ENCODE measurements at places on chromosomes 7 and 10. TPM values are rescaled to one million over a fixed set of nuclear protein-coding genes. Genes with fewer than 3 reads are reported as not detected.

- no peaks in the 10 kb centered on the region for H3K27me3 ChIP-seq
- peak; percentile 94 for DNase-seq
- H3K4me1 ChIP-seq: no peaks in the 10 kb centered on the region
These were observed 34.0 kb upstream of the DGKB start for GRCh38 chr7:14936554-14936953.

DNA sequence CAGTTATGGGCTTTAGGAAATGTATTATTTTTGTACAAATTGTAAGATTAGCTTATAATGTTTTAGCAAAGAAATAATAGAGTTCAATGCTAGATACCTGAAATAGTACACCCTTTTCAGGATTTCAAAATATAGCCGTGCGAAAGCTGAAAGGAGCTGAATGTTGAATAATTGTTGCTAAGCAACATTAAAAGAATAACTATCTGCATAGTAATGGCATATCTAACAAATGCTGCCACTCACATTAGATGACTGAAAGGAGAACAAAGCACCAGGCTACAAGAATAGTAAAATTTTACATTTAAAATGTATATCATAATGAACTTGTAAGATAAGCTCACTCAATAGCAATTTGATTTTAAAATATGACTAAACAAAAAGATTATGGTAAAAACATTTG is 82.5 kb downstream of the SDHAF3 start:
- H3K27me3 ChIP-seq: no peaks in the 10 kb centered on the region

- H3K4me1 ChIP-seq: no peaks in the 10 kb centered on the region
- no peak overlapping the region for H3K4me3 ChIP-seq
- no peaks in the 10 kb centered on the region for H3K27me3 ChIP-seq
- H3K36me3 ChIP-seq: no peaks in the 10 kb centered on the region
These were observed 767.2 kb downstream of the NXPH1 start for GRCh38 chr7:9200626-9201025.

GRCh38 chr10:113382691-113383090 is 170.2 kb upstream of the HABP2 start:
- no peak overlapping the region for H3K27ac ChIP-seq
- H3K4me3 ChIP-seq: peak overlapping the region; percentile 38
- no peaks in the 10 kb centered on the region for H3K36me3 ChIP-seq
- H3K27me3 ChIP-seq: no peaks in the 10 kb centered on the region
- no peak for DNase-seq

DNA sequence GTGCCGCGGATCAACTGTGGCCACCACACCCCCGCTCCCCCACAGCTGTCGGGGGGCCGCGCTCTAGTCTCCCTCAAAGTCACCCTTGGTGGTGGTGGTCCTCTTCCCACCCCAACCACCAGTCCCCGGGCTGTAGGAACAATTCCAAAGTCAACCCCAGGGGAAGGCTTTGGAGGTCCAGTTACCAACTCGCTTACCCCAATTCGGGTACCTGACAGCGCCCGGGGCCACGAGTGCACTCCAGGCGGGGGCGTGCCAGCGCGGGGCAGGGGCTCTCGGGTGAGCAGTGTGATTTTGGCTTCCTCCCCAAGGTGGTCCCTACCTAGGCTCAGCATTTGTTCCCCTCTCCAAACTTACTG is 584 bp upstream of the ZMIZ1 start:
- H3K27ac ChIP-seq: peak overlapping the region; percentile 73
- peak overlapping the region; percentile 67 for H3K4me3 ChIP-seq
- peaks cover 20% of the 10 kb centered on the region for H3K4me1 ChIP-seq
- no peaks in the 10 kb centered on the region for H3K27me3 ChIP-seq

GRCh38 chr10:971150-971542 is 17.1 kb upstream of the GTPBP4 start:
- H3K4me3 ChIP-seq: no peak overlapping the region
- H3K27ac ChIP-seq: no peak overlapping the region
- no peaks in the 10 kb centered on the region for H3K36me3 ChIP-seq
- peak; percentile 10 for DNase-seq
- no peaks in the 10 kb centered on the region for H3K4me1 ChIP-seq
- no peaks in the 10 kb centered on the region for H3K27me3 ChIP-seq

DNA sequence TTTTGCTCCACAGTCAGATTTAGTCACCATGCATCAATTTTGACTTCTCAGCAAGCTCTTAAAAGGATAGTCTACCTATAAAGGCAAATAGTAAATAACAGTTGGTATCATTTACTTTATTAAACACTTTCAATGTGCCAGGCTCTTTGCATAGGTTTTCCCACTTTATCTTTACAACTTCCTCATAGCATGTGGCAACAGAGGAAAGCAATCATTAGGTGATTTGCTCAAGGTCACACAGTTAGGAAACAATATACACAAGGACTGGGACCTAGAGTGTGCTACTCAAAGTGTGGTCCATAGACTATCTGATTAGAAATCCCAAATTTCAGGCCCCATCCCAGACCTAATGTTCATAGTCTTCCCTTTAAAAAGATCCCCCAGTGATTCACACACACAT is 212.3 kb downstream of the MTERF1 start:
- H3K4me3 ChIP-seq: no peak overlapping the region
- H3K27me3 ChIP-seq: no peaks in the 10 kb centered on the region

DNA sequence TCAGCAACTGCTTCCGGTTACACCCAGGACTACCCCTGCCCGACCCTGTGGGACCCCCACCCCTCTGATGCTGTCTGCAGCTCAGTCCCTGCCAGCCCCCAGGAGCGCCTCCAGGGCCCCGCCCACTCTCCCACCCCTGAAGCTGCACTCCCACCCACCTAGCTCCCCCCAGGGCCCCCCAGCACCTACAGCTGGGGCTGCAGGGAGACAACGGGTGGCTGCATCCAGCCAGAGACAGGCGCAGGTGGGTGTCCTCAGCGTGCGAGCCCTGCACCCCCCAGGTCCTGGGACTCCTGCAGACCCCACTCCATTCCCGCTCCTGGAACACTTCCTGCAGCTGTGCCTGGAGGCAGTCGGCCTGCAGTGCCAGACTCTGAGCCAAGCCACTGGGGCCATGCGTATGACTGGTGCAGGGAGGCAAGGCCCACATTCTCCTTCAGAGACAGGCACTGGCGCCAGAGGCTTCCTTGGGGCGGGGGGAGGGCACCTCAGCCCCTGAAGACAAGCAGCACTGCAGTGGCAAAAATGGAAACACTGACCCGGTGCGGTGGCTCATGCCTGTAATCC is 6.1 kb downstream of the CYP2W1 start:
- H3K36me3 ChIP-seq: no peaks in the 10 kb centered on the region
- peak; percentile 75 for DNase-seq
- H3K27me3 ChIP-seq: no peaks in the 10 kb centered on the region
- H3K27ac ChIP-seq: no peak overlapping the region

- H3K4me1 ChIP-seq: no peaks in the 10 kb centered on the region
- H3K27ac ChIP-seq: no peak overlapping the region
- H3K4me3 ChIP-seq: no peak overlapping the region
- DNase-seq: no peak
- H3K27me3 ChIP-seq: no peaks in the 10 kb centered on the region
These were observed 5.4 kb downstream of the TFEC start for GRCh38 chr7:116024826-116025809.

- peaks cover 2% of the 10 kb centered on the region for H3K4me1 ChIP-seq
- peak; percentile 89 for DNase-seq
- peak within 1 kb of the TSS; percentile 91 for H3K27ac ChIP-seq
- no peaks in the 10 kb centered on the region for H3K36me3 ChIP-seq
- H3K27me3 ChIP-seq: no peaks in the 10 kb centered on the region
These were observed at the start of gene TES for GRCh38 chr7:116210345-116211005. Gene TES, plus strand, starts transcription at chr7:116210539. Its CDS starts 169 bp downstream, at chr7:116210708.

DNA sequence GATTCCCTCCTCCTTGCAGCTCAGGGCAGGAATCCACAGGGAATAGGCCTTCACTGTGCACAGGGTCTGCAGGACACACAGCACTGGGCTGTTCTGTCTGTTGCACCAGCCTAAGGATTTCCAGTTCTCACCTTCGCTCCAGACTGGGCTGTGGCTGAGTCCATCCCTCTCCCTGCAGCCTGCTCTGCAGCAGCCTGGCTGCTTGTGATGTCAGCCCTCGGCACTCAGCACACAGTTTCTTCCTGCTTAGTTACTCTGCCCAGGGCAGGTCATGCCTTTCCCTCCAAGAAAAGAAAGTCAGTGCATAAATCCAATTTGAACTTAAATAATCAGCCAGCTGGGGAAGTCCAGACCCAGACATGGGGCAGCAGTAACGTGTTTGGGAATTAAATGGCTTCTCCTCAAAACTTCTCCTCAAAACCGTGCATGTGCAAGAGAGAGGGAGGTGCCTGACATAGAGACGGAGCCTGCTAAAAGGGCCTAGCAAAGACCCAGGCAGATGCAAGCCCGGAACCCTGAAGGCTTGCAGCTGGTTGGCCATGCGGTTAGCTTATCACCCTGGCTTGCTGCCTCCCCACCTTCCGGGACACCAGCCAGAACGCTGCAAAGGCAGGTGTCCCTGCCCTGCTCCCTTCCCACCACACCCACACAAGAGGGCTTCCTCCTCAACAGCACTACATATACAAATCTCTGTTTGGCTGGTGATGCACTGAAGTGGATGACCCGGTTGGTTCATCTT is 10.9 kb upstream of the GDF2 start:
- no peaks in the 10 kb centered on the region for H3K36me3 ChIP-seq
- no peak overlapping the region for H3K27ac ChIP-seq
- no peaks in the 10 kb centered on the region for H3K27me3 ChIP-seq

DNA sequence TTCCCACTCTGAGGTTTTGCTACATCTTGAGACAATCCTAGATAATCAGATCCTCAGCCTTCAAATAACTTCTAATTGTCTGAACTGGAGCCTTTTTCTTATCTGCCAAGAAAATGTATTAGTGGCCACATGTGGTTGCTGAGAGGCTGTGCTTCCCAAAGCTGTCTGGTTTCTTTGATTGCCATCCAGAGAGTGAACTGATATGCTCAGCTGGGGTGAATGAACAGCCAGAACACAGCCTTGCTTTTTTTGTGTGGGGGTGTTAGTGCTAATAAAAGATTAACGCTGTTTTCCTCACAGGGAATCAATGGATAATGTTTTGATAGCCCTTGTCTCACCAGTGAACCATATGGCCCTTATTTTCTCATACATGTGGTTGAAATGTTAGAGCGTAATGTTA is 66.9 kb downstream of the BBS9 start:
- DNase-seq: no peak
- no peak overlapping the region for H3K27ac ChIP-seq
- no peaks in the 10 kb centered on the region for H3K36me3 ChIP-seq

GRCh38 chr7:50197549-50197948 is 104.5 kb upstream of the ZPBP start:
- no peak overlapping the region for H3K4me3 ChIP-seq
- no peaks in the 10 kb centered on the region for H3K36me3 ChIP-seq
- H3K27me3 ChIP-seq: no peaks in the 10 kb centered on the region

DNA sequence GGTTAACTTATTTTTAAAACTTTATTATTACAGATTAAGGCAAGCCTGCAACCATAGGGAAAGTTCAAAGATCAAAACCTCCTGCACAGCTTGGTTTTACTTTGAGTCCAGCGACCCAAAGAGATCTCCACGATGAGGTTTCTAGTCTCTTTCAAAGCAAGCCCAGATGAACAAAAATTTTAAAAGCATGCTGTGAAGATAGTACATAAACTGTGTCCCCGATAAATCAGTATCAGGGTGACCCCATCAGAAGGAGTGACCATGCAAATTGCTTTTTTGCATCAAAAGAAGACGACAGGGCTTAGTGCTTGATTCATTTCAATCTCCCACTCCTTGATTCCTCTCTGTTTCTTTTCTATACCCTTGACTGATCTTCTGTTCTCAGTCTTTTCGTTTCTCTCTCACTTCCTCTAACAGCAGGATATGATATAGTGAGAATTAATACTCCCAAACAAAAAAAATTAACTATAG is 16.0 kb upstream of the DNTT start:
- no peak for DNase-seq
- peak overlapping the region; percentile 71 for H3K27ac ChIP-seq
- peak overlapping the region; percentile 19 for H3K4me3 ChIP-seq
- H3K27me3 ChIP-seq: no peaks in the 10 kb centered on the region
- no peaks in the 10 kb centered on the region for H3K36me3 ChIP-seq
- H3K4me1 ChIP-seq: peaks cover 16% of the 10 kb centered on the region

- no peaks in the 10 kb centered on the region for H3K27me3 ChIP-seq
- no peak overlapping the region for H3K27ac ChIP-seq
- DNase-seq: no peak
- no peaks in the 10 kb centered on the region for H3K36me3 ChIP-seq
These were observed 18.4 kb upstream of the COBL start for GRCh38 chr7:51335057-51335456.

GRCh38 chr7:29968683-29969395 is 20.8 kb downstream of the SCRN1 start:
- no peak overlapping the region for H3K4me3 ChIP-seq
- H3K27me3 ChIP-seq: no peaks in the 10 kb centered on the region
- no peaks in the 10 kb centered on the region for H3K36me3 ChIP-seq
- H3K4me1 ChIP-seq: no peaks in the 10 kb centered on the region
- no peak overlapping the region for H3K27ac ChIP-seq

DNA sequence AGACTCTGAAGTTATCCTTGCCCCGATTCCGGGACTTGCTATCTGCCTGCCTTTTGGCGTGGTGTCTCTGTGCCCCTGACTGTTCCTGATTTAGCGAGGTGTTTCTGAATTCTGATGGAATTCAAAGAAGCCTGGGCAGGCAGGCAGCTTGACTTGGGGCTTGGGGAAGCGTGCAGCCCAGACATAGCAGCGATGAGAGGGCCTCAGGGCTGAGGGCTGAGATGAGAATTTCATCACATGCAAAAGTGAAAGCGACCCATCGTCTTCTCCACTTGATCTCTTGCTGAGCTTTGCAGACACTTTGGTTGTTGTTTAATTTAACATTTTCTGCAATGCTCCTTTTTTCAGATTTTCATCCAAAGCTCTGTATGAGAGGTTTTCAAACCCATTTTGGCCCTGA is 57.8 kb downstream of the TCF7L2 start:
- H3K4me3 ChIP-seq: no peak overlapping the region
- no peak overlapping the region for H3K27ac ChIP-seq
- H3K27me3 ChIP-seq: no peaks in the 10 kb centered on the region
- H3K36me3 ChIP-seq: no peaks in the 10 kb centered on the region
- DNase-seq: no peak

- H3K4me1 ChIP-seq: no peaks in the 10 kb centered on the region
- H3K27me3 ChIP-seq: no peaks in the 10 kb centered on the region
- DNase-seq: no peak
- H3K36me3 ChIP-seq: no peaks in the 10 kb centered on the region
- H3K4me3 ChIP-seq: no peak overlapping the region
These were observed 73.2 kb downstream of the AASS start for GRCh38 chr7:122070834-122071233.

GRCh38 chr10:13801156-13801906 is 214.6 kb downstream of the PRPF18 start:
- DNase-seq: no peak
- H3K27me3 ChIP-seq: no peaks in the 10 kb centered on the region
- H3K36me3 ChIP-seq: no peaks in the 10 kb centered on the region
- no peaks in the 10 kb centered on the region for H3K4me1 ChIP-seq
- no peak overlapping the region for H3K4me3 ChIP-seq
- H3K27ac ChIP-seq: no peak overlapping the region

The AGR2 gene
- total RNA-seq: 164 TPM

The LIPJ gene
- not detected for total RNA-seq

The CUTC gene
- total RNA-seq: 16.5 TPM

The PPP1R17 gene
- total RNA-seq: not detected

The STK31 gene
- 0.44 TPM for total RNA-seq

The CYP3A4 gene
- not detected for total RNA-seq

The CALHM3 gene
- not detected for total RNA-seq

The NUTM2A gene
- total RNA-seq: 1.5 TPM
